ENCODE measurements at places on chromosomes 3 and 15.

- no peak for DNase-seq
Observed at GRCh38 chr3:151576511-151577137, 115.8 kb upstream of the IGSF10 start.

DNA sequence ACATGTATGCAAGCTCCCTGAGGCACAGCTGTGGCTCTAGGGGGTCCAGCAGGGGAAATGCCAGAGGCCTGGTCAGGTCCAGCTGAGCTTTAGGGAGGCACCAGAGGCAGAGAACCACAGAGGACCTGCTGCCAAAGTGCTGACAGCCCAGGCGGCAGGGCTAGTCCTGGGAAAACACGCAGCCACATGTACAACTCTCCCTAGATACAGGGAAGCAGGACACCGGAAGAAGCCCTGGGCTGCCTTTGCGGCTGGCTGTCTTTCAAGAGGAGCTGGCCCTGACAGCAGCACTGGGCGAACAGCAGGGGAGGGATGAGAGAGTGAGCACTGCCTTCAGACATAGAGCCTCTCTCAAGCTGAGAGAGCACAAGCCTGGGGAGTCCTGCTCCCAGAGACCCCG lies 40.7 kb downstream of the RFT1 start:
- DNase-seq = no peak

- no peak for DNase-seq
Observed at GRCh38 chr15:34582461-34583371, 735 bp downstream of the GOLGA8B start.

GRCh38 chr3:41075975-41076374 lies 123.3 kb upstream of the CTNNB1 start:
- DNase-seq = no peak

DNA sequence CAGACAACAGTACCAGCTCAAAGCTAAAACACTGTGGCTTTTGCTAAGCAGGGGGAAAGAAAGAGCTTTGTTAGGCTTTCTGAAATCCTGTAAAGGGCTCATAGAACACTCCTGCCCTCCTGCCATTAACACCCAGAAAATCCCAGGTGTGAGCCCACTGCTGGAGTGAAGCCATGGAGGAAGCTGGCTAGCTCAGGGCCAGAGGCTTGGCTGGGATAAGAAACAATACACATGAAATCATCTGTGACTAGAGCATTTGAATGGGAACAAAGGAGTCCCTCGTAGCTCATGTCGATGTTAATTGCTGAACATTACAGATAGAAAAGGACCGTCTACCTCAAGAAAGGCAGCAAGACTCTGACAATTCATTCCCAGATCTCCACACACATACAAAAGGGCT lies 23.5 kb downstream of the RUVBL1 start:
- no peak for DNase-seq

- DNase-seq = no peak
Observed at GRCh38 chr3:59772416-59773408, 722.9 kb upstream of the CFAP20DC start.

- DNase-seq = no peak
Observed at GRCh38 chr3:57933602-57934001, 74.6 kb upstream of the FLNB start.

DNA sequence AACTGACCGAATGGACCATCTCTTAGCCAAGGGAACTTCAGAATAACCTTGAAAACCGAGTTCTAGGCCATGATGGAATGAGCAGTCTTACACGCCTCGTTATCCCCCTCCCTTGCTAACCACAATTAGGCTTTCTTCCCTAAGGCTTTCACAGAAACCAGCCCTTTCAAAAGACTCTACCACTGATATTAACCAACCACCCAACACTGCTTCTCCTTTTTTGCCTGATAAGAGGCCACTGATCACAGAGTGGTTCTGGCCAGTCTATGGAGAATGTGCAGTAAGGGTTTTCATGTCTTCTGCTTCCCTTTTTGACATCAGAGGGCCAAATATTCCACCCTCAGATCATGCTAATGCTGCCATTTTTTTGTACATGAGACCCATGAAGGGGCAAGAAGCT lies 59.3 kb downstream of the MCF2L2 start:
- DNase-seq = no peak

GRCh38 chr3:157876556-157876955 lies 229.7 kb downstream of the SHOX2 start:
- no peak for DNase-seq

DNA sequence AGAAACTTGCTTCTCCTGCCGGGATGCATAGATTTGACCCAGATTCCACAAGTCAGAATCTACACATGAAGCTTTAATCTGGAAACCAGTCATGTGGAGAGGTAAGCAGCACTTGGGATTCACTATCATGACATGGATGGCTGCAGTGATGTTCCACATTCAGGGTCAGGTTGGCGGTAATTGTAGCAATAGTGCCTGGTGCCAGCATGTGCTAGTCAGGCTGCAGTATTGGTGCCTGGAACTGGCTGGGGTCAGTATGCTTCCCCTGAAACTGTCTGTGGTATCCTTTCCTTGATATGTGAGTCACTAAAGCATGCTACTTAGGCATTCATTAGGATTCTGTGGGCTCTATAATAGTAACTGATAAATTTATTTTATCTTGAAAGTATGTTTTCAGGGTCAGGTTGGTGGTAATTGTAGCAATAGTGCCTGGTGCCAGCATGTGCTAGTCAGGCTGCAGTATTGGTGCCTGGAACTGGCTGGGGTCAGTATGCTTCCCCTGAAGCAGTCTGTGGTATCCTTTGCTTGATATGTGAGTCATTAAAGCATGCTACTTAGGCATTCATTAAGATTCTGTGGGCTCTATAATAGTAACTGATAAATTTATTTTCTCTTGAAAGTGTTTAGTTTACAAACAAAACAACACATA lies 1439.2 kb downstream of the ZPLD1 start:
- DNase-seq = no peak

DNA sequence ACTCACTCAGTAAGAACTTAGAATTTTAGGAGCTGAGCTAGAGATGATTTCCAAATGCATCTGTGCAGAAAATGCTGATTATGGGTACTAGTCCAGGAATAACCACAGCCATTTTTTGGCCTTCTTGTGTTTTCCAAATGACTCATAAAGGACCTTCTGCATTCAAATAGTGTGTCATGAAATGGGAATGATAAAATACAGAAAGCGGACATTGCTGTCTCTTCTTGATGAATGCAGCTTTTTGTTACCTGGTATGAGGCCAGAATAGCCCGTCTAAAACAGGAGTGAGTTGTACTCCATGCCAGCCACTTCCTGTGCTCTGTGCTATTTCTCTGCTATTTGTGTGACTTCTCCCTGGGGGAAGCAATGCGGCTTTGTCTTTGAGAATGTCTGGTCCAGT lies 20.5 kb upstream of the FRMD5 start:
- DNase-seq = no peak

DNA sequence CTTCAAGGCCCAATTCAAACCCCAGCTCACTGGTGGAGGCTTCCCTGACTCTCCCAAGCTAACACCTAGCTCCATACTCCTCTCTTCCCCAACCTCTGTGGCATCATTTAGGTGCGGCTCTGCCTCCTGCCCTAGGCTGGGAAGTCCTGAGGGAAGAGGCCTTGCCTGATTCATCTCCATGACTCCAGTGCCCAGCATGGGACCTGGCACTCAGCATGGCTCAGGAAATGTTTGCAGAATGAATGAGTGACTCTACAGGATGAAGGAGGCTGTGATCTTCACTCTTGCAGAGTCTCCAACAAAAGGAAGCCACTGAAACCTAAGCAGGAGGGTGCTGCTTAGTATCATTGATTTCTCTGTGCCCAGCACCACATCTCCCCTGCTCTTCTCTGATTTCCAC lies 34.5 kb upstream of the INSYN1 start:
- DNase-seq = no peak

- no peak for DNase-seq
Observed at GRCh38 chr3:127044996-127045395, 62.1 kb downstream of the PLXNA1 start.

GRCh38 chr15:90394748-90395442 lies 6.9 kb downstream of the IQGAP1 start:
- no peak for DNase-seq

- no peak for DNase-seq
Observed at GRCh38 chr15:77674327-77674726, 41.6 kb upstream of the LINGO1 start.

GRCh38 chr3:36973139-36973538 lies 19.8 kb downstream of the EPM2AIP1 start:
- DNase-seq = no peak

DNA sequence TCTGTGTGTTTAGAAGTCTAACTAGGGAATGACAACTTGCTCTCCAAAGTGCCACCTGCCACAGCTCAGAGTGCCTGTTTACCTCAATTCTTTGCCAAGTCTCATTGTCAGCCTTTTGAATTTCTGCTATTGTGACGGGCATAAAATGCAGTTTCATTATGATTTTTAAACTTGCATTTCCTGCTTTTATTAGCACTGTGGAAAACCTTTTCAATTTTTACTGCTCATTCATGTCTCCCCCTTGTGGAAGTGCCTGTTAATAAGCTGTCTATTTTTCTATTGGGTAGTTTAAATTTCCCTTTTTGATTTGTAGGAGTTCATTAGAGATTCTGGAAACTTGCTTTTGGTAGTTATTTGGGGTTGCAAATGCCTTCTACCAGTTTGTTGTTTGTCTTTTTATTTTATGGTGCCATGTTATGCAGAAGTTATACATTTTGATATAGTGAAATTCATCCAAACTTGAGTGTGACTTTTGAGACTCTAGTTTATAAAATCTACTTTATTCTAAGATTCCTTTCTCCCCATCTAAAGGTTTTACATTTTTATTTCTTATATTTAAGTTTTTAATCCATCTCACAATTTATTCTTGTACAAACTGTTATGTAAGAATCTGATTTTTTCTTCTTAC lies 53.9 kb upstream of the FRMD4B start:
- DNase-seq = no peak

- DNase-seq = no peak
Observed at GRCh38 chr3:173013219-173013832, 127.7 kb downstream of the SPATA16 start.

GRCh38 chr15:25899870-25900269 lies 36.7 kb upstream of the ATP10A start:
- DNase-seq = no peak

GRCh38 chr3:129576514-129577352 lies 29.7 kb downstream of the PLXND1 start:
- no peak for DNase-seq

GRCh38 chr3:29697989-29698388 lies 417.1 kb downstream of the RBMS3 start:
- no peak for DNase-seq

DNA sequence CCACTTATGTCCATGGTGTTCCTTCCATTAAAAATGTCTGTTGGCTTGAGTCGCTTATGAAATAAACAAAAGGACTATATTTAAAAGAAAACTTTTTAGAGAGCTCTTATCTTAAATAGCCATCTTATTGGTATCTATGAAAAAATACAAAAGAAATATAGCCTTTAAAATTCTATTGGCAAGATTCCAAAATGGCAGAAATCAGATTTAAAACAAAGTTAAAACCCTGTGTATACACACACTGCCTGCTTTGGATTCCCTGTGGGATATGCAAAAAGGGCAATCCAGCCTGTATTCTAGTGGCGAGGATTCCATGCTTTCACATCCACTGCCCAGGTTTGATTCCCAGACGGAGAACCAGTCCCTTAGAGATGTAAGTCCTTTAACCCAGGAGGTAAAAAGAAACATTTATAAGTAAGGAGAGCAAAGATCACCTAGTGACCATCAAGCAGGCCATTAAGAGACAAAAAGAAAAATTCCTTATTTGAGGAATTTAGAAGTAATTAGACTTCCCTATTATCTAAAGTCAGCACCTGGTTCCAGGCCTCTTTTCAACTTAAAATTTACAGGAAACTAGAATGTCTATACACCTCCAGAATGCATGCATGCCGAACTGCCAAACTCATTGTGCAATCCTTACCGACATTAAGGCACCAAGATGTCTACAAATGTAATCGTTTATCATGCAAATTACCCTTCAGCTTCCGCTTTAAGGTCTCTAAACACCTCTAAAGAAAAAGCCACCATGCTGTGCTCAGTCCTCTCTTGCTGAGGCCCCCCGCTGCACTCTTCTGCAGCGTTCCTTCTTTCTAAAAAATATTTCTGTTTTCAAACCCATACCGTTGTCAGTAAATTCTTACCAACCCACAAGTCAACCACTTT lies 69.6 kb upstream of the STRIT1 start:
- DNase-seq = no peak

DNA sequence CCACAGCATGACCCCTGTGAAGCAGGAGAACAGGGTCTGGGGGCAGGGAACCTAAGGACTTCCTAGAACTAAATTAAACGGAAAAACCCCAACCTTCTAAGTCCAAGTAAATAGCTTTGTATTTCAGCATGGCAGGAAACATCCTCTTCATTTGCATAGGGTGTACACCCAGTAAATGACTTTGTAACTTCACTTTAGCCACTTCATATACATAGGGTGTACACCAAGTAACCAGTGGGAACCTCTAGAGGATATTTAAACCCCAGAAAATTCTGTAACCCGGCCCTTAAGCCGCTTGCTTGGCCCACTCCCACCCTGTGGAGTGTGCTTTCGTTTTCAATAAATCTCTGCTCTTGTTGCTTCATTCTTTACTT lies 41.8 kb downstream of the FSD2 start:
- DNase-seq = no peak

DNA sequence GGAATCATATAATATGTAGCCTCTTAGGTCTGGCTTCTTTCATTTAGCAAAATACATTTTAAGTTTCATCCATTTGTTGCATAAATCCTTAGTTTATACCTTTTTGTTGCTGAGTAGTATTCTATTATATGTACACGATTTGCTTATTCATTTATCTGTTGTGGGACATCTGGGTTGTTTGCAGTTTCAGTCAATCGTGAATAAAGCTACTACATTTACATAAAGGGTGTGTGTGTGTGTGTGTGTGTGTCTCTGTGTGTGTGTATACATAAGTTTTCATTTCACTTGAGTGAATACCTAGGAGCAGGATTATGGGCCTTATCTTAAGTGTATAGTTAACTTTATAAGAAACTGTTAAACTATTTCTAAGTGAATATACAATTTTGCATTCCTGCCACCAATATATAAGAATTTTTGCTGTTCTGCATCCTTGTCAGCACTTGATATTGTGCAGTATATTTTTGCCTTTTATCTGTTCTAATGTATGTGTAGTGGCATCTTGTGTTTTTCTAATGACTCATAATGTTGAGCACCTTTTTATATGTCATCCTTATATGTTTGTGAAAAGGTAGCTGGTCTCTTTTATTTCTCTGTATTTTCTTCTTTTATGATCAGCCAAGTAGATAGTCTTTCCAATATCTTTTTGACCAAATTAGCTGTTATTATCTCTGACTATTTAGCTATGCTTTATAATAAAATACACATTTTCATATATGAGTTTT lies 55.0 kb downstream of the GLCE start:
- DNase-seq = no peak

- no peak for DNase-seq
Observed at GRCh38 chr15:55589287-55589686, 1.1 kb upstream of the PYGO1 start.

- DNase-seq = no peak
Observed at GRCh38 chr3:58419780-58420507, 13.7 kb downstream of the PDHB start.

Data from osteocyte (in vitro differentiated cells).